Left lung (tissue), 14 donors: ENCODE measurements at places on chromosomes 5 and 9. TPM values are rescaled to one million over a fixed set of nuclear protein-coding genes. Genes with fewer than 3 reads are reported as not detected.

DNA sequence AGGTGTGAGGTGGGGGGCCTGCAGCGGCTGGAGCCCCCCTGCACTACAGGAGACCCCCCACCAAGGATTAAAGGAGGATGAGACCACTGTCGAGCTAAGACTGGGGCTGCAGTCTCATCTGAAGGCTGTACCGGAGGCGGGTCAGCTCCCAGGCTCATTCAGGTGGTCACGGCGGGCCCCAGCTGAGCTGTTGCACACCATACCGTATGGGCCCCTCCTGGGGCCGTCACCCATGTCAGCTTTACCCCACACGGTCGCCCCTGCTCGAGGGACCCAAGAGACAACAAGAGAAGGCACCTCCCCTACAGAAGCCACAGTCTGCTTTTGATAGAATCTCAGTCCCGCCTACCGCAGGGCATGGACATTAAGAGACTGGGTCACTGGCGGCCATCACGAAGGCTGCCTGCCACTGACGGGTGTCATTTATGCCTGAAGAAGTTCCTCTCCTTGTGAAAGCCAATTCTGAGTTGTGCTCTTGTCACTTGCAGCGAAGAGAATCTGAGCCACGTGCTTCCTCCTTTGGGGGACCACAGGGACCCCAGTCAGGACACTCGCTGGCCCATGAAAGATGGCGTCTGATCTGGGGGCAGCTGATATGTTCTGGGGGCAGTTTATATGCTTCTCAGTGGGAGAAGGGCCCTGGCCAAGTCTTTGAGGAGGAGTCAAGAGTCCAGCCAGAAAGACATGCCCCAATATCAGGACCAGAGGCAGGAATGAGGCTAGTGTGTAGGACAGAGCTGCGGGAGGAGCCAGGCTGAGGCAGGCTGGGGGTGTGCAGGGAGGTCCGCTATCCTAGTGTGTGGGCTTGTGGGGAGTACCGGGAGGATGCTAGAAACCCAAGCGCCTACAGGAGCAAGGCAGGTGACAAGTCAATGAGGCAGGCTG, 102.4 kb downstream of the ZNF354C start:
- DNase-seq = peak; percentile 70

DNA sequence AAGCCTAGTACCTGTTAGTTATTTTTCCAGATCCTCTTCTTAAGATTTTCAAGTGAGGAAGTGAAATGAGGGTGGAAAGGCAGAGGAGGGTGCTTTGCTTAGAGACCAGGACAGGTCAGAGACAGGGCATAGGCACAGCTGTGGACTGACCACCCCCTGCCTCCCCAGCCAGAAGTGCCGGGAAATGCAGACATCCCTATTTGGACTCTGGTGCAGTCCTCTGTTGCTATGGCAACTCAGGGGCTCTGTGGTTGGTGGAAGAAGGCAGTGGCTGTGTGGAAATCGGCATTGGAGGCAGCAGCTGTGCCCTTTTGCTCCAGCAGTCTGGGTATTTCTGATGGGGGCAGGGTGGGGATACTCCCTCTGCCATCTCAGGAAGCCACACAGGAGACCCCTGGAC, 43.3 kb upstream of the NDFIP1 start:
- peak; percentile 44 for DNase-seq

DNA sequence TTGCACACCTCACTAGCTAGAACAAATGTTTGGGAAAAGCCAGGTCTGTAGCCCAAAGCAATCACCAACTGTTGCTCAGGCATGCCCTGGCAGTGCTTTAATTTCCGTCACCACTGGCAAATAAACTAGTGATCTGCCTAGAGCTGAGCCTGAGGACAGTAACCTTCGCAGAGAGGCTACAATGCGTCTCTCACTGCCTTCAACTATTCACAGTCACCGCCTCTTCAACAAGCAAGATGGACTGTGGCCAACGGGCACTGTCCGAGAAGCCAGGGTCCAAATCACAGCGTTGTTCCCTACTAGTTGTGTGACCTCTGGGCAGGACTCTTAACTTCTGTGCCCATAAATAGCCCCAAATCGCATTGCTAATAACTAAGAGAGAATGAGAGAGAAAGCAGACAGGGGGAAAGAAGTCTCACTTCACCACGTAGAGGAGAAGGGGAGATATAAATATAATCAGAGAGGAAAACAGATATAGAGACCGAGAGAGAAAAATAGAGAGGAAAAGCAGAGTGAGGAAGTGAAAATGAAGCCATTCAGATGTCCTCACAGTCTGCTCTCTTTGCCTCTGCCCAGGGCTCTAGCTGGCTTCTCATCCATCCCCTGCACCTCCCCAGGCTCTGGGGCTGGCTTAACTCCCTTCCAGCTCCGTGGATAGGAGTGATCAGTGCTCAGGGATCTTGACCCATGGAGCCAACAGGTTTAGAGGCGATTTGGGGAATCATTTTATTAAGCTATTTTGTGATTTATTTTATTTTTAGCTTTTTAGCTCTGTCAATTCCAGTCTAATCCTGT, 157.9 kb downstream of the ZDHHC21 start:
- DNase-seq = no peak

DNA sequence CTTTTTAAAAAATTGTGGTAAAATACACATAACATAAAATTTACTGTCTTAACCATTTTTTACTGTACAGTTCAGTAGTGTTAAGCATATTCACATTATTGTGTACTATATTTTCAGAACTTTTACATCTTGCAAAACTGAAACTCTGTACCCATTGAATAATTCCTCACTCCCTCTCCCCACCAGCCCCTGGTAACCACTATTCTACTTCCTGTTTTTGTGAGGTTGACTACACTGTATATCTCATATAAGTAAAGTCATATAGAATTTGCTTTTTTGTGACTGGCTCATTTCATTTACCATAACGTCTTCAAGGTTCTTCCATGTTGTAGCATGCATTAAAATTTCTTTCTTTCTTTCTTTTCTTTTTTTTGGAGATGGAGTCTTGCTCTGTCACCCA, 87.0 kb downstream of the LNPEP start:
- DNase-seq = no peak

DNA sequence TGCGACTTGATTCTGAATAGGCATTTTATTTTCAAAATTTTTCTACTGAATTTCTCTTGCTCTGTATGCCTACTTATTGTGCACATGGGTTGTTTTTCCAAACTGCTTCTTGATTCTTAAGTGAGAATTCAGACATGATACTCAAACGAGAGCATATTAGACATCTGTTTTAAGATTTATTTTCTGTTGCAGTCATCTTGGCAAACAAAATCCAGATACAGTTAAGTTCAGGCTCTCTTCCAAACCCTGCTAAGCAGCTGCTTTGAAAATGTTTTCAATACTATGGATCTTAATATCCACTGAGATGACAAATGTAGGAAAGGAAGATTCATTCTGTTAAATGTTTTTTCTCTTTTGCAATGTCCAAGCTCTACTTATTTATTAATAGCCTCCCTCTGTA, 4.5 kb downstream of the TMEM215 start:
- no peak for DNase-seq

DNA sequence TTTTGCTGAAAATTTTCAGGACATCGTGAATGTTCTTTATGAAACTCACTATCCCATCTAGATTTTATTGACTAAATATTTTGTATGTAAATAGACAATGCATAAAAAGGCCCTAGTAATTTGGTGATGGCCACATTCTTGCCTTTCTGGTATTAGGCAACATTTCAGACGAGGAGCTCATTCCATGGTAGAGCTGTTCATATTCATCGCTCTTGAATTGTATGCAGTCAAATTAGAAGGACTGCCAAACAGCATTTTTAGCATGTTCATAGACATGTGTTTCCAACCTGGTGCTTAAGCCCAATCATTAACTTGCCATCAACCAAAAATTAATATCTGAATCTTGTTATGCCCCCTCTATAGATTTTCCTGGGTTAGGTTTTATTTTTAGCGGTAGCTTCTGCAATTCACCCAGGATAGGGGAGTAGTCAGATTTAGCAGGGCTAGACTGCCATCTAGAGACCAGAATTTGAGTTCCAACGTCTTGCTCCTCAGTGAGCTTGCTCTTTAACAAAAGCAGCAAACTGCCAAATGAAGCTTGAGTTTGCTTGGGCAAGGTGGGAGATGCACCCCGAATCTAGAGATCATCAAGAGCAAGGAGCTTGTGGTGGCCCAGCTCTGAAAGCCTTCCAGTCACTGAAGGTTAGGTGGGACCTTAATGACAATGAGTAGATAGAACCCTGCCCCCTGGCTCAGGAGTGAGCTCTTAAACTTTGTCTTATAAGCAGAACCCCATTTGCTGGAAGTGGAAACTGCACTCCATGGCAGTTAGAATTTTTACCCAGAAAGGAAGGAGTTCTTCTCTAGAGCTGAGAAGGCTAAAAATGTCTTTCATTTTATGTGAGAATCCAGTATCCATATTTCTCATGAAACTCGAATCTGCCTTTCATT, 456.2 kb downstream of the RASEF start:
- DNase-seq = peak; percentile 78

GRCh38 chr5:25550793-25551192, 906.0 kb upstream of the CDH10 start:
- DNase-seq = no peak

GRCh38 chr5:56588636-56589480, 226.5 kb upstream of the MAP3K1 start:
- DNase-seq = peak; percentile 47

DNA sequence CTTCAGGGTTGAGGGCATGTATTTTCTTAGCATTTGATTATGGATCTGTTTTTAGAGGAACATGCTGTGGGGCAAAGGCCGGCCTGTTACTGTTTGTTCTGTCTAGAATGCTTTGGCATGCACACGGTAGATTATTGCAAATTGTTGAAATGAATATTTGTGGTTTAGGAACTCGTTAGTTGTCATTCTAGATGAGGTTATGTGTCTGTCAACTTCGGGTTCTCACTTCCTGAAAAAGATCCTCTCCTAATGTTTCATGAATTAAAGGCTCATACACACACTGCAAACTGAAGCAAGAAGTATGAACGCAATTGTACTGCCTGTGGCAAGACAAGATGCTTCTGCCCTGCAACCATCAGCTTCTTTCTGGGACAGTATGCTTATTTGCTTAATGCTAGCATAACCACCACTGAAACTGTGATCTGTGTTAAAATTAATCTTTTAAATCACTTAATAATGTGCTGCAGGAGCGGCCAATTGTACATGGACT, 99.6 kb downstream of the BASP1 start:
- no peak for DNase-seq

DNA sequence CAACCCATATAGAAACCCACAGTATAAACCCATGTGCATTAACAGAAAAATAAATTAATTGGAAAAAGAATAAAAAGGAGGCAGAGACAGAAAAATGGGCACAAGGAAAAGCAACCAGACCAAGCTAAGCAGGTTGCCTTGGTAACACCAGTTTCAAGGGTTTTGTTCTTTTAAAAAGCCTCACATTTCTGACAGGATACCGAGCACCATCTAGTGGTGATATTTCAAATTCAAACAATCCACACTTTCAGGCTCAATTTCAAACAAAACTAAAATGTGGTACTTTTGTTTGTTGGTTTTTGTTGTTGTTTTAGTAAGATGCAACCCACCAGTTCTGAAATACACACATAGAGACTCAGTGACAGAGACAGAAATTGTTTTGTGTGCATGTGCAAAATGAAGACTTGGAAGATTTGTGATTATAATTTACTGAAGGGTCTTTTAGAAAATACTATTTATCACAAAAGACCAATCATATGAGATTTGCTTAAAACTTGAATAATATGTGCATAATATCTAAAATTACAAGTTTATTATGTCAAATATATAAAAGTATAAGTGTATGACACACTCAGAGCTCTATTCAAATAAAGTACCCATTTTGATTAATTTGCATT, 318.2 kb downstream of the SLCO4C1 start:
- peak; percentile 46 for DNase-seq

DNA sequence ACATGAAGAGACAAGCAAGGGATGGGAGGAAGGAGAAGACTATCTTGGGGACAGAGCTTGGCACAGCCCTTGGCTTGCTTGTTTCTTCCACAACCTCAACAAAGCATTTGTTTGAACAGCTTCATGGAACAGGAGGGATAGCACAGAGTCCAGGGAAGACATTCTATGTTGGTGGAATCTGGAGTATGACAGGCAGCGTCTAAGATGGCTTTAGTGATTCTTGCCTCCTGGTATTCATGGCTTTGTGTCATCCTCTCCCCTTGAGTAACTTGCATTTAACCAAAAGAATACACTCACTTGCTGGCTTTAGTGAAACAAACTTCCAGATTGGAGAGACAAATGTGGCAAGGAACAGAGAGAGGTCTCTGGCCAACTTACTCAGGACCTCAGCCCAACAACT, 30.8 kb upstream of the RECK start:
- no peak for DNase-seq

- DNase-seq = no peak
Measured at GRCh38 chr5:97065475-97065874, 76.9 kb downstream of the LIX1 start.

GRCh38 chr9:27610622-27611021, 37.3 kb upstream of the C9orf72 start:
- DNase-seq = no peak

DNA sequence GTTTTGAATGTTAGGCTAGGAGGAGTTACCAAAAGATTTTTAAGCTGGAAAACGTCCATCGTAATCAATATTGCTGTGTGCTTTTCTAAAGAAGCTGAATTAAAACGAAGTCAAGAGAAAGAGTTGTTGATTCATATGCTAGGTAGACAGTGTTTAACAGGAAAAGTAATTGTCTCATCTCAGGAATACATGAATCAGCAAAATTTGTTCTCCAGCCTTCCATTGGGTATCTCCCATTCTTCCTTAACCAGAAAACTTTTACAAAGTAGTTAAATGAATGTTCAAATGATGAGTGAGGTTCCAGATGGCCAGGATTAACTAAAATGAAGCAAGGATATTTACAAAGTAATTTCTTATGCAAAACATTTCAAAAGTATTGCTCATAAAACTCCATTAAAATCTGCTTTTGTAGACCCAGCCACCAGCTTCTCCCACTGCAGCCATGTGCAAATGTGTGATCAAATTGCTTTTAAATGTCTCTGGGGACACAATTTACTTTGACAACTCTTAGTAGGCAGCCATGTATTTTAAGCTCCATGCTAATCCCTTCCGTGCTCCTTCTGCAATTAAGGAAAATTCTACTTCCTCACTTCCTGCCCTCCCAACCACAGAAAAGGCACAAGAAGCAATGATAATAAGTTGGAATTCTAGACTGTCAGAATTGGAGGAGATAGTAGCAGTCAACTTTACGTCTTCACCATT, 121.2 kb downstream of the HTR4 start:
- no peak for DNase-seq

GRCh38 chr5:95317085-95317484, 32.2 kb upstream of the MCTP1 start:
- DNase-seq = no peak

DNA sequence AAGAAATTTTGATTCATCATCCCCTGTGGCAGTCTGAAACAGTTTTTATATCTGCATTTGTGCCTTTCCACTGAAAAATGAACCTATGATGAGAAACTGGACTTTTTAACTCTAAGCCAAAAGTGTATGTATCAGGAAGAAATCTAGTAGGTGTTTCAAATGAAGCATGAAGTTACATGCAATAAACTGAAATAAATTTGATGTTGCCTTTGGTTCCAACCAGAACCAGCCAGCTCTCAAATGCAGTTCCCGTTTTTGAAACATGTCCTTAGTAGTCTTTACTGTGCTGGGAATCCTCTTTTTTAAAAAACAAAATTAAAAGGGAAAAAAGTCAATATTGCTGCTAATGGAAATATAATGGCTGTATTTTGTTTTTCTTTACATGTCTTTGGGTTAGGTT, 43.9 kb downstream of the HACD4 start:
- DNase-seq = no peak

The LIX1 gene
- not detected for total RNA-seq

The LRRC19 gene
- not detected for total RNA-seq

The TMEM8B gene
- total RNA-seq = 6.4 TPM

The FAM221B gene
- total RNA-seq = not detected

The FAM78A gene
- total RNA-seq = 18.1 TPM
